ENCODE measurements at places on chromosomes 12 and 14.

- DNase-seq, result no peak
Observed at GRCh38 chr12:106681210-106681609, 93.3 kb upstream of the RIC8B start.

DNA sequence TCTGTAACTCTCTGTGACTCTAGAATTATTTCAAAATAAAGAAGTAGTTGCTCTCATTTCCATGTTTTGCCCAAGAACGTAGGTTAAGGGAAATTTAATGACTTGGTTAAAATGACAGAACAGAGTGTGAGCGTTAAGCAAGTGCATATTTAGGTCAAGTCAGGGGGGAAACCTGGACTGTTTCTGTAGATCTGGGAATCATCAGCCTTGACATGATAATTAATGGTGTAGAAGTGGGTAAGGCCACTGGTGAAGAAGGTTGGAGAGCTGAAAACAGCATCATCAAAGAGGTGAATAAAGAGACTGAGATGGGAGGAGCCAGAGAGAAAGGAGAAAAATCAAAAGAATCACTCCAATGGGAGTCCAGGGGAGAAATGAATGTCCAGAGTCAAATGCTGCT is 49.4 kb upstream of the STK38L start:
- no peak for DNase-seq

- DNase-seq, result no peak
Observed at GRCh38 chr12:48045061-48045846, 41.0 kb upstream of the COL2A1 start.

- no peak for DNase-seq
Observed at GRCh38 chr14:81889529-81889928, 355.9 kb upstream of the SEL1L start.

- no peak for DNase-seq
Observed at GRCh38 chr12:59186451-59186850, 266.1 kb upstream of the LRIG3 start.
